ENCODE measurements at places on chromosomes 7 and 10.

DNA sequence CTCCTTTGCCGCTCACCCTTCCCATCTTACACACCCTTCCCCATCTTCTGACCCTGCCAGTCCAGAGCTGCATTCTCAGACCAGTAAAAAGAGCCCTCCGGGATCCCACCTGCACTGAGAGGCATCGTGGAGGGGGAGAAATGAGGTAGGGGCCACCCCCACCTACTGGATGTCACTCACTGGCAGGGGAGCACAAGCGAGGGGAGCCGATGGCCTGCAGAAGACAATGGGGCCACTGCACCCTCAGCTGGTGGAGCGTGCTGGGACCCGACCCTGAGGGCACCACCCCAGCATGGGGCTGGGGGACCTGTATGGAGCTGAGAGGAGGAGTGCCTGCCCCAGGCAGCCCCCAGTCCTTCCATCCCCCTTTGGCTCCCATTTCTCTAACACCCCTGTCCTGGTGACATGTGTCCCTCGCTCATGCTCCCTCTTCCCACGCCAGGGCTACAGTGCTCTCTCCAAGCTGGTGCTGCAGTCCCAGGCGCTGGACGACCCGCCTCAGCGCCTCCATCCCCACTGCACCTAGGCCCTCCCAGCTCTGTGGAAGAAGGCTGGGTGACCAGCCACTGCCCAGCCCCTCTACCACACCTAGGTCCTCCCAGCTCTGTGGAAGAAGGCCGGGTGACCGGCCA, 49.8 kb downstream of the RASGEF1A start:
- no peak for DNase-seq

GRCh38 chr7:33792547-33793105, 112.7 kb upstream of the BMPER start:
- DNase-seq, result no peak

DNA sequence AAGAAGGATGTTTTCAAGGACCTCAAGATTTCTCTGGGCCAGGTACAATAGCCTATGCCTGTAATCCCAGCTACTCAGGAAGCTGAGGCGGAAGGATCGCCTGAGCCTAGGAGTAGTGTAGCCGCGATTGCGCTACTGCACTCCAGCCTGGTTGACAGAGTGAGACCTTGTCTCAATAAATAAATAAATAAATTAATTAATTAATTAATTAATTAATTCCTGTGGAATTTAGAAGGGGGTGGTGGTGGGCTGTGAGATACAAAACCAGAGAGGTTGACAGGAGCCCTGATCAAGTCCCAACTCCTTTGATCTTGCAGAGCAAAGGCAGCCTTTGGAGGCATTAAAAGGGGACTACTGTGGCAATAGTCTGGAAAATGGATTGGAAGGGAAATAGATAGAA, 39.3 kb upstream of the NRF1 start:
- DNase-seq, result no peak

- DNase-seq, result no peak
Observed at GRCh38 chr10:21458126-21458871, 67.2 kb downstream of the SKIDA1 start.

- no peak for DNase-seq
Observed at GRCh38 chr7:85802211-85802610, 615.4 kb upstream of the SEMA3D start.

DNA sequence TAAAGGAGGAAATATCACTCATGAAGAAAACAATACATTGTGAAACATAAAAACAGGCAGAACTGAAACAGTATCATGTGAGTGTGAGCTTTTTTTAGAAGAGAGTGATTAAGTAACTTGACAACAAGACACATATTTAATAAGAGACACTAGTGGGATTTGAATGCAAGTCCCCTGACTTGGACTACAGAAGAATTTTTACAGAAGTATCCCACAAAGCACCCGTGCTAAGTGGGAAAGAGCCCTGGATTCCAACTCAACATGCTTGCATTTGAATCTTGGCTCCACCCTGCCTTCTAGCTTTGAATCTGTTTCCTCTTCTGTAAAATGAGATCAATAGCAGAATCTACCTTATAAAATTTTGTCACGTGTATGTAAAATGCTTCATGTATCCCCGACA, 166.2 kb downstream of the ZNF365 start:
- no peak for DNase-seq

DNA sequence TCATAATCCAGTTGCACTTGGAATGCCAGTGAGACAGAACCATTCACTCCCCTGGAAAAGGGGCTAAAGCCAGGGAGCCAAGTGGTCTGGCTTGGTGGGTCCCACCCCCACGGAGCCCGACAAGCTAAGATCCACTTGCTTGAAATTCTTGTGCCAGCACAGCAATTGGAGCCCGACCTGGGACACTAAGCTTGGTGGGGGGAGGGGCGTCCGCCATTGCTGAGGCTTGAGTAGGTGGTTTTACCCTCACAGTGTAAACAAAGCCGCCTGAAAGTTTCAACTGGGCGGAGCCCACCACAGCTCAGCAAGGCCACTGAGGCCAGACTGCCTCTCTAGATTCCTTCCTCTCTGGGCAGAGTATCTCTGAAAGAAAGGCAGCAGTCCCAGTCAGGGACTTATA, 200.7 kb upstream of the NPSR1 start:
- no peak for DNase-seq

DNA sequence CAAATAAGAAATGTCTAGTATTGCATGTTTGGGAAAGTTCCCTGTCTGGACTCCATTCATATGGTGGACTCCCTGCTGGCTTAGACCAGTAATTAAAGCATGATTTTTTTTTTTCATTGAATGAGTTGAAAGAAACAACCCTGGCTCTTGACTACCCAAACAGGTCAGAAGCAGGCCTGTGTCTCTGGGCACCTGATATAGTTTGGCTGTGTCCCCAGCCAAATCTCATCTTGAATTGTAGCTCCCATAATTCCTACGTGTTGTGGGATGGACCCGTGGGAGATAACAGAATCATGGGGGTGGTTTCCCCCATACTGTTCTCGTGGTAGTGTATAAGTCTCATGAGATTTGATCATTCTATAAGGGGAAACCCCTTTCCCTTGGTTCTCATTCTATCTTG, 206.2 kb downstream of the TMEM178B start:
- no peak for DNase-seq

DNA sequence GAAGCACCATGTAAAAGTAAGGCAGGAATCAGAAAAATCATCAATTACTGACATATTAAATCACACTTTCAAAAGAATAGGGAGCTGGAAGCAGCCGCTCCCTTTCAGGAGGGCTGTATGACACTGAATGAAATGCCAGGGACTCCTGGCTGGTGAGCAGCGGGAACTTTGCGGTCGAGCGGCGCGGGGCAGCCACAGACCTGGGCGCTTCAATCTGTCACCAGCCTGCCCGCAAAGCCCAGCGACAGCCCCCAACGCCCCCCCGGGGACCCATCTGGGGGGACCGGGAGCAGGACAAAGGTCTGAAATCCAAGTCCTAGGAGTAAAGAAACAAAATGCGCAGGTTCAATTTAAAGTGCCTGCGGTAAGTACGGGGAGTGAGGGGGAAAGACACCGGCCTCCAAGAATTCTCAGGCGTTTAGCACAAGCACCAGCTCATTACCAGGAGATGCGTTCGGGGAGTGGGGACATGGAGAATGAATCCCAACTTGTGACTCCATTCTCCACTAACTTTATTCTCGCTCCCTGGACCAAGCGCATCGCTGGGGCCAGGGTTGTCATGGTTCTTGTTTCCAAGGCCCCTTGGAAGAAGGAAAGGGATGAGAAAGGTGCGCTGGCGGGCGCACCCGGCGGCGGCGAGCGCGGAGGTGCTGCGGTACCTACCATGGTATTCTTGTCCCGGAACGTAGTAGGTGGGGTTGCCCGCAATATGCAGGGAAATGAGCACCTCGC, 824 bp downstream of the RELN start:
- no peak for DNase-seq

- no peak for DNase-seq
Observed at GRCh38 chr7:154858836-154859537, 143.9 kb downstream of the PAXIP1 start.

- DNase-seq, result no peak
Observed at GRCh38 chr7:71860572-71860971, 551.6 kb downstream of the CALN1 start.

DNA sequence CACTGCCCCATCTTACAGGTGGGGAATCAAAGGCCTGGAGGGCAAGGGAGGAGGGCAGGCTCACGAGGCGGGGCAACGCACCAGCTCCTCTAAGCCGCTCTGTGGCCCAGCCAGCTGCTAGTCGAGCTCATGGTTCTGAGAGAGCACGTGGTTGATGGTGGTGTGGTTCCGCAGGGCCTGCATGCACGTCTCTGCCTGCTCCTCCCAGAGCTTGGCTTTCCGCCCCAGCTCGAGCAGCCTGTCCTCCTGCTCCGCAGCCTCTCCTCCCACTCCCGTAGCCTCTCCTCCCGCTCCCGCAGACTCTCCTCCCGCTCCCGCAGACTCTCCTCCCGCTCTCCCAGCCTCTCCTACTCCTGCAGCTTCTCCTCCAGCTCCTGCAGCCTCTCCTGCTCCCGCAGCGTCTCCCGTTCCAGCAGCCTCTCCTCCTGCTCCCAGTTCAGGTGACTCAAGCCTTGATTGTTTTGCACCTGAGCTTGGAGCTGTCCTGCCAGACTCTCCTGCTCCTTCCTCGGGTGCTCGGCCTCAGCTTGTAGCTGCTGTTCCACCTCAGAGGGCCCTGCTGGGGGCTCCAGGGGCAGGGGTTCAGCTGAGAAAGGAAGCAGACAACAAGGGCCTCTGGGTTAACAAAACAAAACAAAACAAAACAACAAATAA, 19.1 kb upstream of the MTPAP start:
- no peak for DNase-seq

- DNase-seq, result no peak
Observed at GRCh38 chr7:127792528-127793342, 140.7 kb downstream of the SND1 start.

- no peak for DNase-seq
Observed at GRCh38 chr7:79244482-79244881, 209.0 kb downstream of the MAGI2 start.

- DNase-seq, result no peak
Observed at GRCh38 chr7:81839708-81840369, 70.0 kb upstream of the HGF start.

GRCh38 chr10:131354380-131354779, 42.9 kb upstream of the TCERG1L start:
- no peak for DNase-seq

- no peak for DNase-seq
Observed at GRCh38 chr7:98679741-98680140, 62.7 kb downstream of the NPTX2 start.

- no peak for DNase-seq
Observed at GRCh38 chr10:133158756-133159610, 1.0 kb upstream of the KNDC1 start.

GRCh38 chr7:13077466-13077865, 390.0 kb downstream of the ARL4A start:
- DNase-seq, result no peak

GRCh38 chr10:95655571-95656290, 780 bp downstream of the ALDH18A1 start:
- no peak for DNase-seq

GRCh38 chr7:79332091-79332490, 121.4 kb downstream of the MAGI2 start:
- DNase-seq, result no peak

DNA sequence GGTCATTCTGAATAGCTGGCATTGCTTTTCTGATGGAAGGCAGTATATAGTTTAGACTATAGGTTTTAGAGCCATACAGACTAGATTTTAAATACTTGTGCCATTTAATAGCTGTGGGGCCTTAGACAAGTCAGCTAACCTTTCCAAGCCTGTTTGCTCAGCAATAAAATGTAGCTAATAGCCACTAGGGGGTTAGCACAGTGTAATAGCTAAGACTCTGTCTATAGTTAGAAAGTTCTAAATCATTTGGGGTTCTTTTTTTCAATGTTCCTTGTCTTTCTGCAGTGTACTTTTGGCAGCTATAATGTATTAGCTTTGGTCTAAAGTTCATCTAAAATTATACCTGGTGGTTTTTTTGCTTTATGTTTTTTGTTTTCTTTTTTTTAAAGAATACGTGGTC, 7.5 kb upstream of the KIFBP start:
- no peak for DNase-seq

GRCh38 chr10:113665806-113666354, 2.0 kb upstream of the NRAP start:
- no peak for DNase-seq

Measured in CD4-positive, alpha-beta T cell treated with Interferon gamma for 1 hour (primary cell).